Occipital lobe (tissue), 3 donors: ENCODE measurements at places on chromosomes 6 and 20.

DNA sequence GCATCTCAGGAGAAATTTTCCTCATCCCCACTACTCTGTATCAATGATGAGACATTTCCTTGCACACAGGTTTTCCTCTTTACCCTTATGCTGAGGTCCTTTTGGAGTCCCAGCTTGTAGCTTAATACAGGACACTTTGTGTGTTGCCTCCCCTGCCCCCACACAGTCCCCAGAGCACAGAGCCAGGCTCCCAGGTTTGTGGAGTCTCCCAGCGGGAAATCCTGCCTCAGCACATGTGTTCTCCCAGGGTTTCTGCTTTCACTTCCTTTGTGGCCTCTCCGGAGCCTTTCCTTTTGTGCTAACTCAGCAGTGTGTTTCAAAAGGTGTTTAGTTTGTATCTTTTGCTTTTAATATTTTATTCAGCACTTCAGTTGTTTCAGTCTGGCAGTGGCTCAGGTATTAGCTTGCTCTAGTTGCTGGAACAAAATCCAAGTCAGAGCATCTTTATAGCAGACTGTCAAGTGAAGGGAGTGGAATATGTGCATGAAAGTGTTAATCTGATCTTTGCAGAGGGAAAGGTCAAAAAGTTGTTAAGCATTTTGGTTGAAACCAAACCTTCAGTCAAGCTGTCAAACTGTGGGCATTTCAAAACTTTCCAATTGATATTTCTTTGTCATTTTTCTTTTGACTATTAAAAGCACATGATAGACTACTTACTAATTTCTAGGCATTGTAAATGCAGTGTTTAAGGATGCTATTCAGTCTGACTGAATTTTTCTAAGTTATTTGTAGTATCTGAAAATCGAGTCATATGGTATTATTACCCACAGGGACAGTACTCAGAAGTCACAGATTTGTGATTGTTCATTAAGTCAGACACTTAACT, 8.6 kb downstream of the SNX9 start:
- no peak for DNase-seq

GRCh38 chr6:6002005-6002847, 4.5 kb downstream of the NRN1 start:
- DNase-seq = no peak

GRCh38 chr6:84403545-84403944, 176.1 kb upstream of the CEP162 start:
- no peak for DNase-seq

GRCh38 chr6:155117785-155118184, 122.7 kb downstream of the TIAM2 start:
- DNase-seq = no peak

DNA sequence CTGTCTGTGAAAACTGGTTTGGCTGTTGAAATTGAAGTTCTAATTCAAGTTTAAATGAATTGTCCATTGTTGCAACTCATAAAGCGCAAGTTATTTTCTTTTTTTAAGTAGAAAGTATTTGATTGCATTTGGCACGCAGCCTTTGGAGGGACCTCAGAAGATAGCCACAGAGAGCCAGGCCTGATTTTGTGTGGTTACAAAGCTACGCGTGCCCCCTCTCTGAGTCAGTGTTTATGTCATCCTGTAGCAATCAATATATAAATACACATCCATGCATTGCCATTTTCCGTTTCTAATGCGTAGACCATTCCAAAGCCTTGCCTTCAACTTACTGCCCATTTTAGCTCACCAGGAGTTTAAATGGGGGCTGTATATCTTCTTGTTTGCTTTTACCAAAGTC, 173.2 kb downstream of the TMEM242 start:
- DNase-seq = no peak

DNA sequence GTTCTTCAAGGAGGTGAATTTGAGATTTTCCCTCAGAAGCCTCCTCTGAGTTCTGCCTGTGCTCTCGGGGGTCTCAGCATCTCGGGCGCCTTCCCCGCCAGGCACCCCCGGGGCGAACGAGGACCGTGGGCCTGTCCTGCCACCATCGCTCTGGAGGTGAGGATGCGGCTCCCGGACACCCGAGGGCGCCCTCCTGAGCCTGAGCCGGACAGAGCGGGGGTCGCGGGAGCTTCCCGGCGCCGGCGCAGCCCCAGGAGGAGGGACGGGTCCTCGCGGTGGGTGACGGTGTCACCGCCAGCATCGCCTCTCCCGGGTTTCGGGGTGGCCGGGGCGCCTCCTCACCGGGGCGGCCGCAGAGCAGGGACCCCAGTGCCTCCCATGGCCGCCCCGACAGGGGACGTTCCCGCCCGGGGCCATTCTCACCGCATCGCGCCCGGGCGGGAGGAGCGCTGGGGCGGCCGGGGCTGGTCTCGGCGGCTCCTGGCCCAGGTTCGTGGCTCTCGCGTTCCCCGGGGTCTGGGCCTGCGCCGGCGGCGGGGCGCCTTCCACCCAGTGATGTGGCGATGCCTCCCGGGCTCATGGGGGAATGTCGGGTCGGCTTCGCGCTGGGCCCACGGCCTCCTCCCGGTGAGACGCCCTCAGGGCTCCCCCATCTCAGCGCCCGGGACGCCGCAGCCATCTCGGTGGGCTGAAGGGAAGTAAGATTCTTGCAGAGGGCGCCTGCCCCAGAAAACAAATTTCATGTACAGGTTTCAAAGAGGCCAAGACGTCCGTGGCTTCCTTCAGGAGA, 210.5 kb downstream of the ERMARD start:
- no peak for DNase-seq

GRCh38 chr20:47137231-47137870, 219.1 kb downstream of the ZMYND8 start:
- DNase-seq = no peak

DNA sequence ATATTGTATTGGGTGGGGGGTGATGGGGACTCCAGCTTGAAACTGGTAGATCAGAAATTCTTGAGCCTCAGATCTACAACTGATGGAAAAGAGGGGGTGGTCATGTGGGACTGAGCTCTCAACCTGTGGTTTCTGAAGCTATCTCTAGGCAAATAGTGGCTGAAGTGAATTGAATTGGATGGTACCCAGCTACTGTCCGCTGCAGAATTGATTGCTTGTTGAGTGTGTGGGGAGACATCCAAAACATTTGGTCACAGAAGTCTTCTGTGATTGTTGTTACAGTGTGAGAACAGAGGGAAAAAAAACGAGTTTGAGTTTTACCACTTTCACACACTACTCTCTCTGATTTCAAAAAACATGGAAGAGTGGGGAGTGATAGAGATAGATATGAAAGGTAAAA, 14.8 kb downstream of the CDS2 start:
- DNase-seq = no peak

DNA sequence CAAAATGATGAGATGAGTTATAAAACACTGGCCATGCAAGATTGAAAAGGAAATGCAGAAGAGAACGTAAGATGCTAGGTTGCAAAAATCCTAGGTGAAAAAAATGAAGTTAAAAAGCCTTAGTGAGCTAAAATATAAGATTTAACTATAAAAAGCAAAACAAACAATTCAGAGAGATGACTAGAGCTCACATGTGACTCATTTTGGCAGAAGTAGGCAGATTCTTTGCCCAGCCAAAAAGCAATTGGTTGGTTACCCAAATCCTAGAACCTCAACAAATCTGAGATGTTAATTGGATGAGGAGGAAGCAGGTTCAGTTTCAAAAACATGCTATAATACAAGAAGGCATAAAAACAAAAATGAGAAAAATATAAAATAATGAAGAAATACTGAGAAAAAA, 249.1 kb downstream of the OGFRL1 start:
- DNase-seq = no peak

DNA sequence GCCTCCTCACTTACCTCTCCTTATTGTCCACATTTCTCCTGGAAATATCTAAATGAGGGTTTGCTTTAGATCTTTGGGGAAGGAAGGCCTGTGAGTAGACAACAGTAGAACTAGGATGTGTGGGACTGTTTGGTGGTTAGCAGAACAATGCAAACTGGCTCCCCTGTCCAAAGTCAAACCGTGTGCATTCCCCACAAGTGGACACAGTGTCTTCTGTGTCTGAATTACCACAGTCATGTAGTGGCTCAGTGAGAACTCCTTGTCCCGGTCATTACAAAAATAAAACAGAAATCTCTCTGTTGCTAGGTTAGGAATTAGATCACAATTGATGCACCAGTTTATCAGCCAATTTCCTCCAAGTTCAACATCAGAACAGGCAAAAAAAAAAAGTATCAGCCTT, 455 bp upstream of the ADGRF4 start:
- no peak for DNase-seq

- no peak for DNase-seq
Observed at GRCh38 chr20:19121463-19121862, 91.0 kb upstream of the SLC24A3 start.

- DNase-seq = no peak
Observed at GRCh38 chr6:25344827-25345226, 65.7 kb downstream of the CARMIL1 start.

GRCh38 chr20:18259730-18260129, 28.6 kb upstream of the ZNF133 start:
- DNase-seq = no peak

GRCh38 chr6:114558153-114558552, 215.3 kb upstream of the HS3ST5 start:
- no peak for DNase-seq

DNA sequence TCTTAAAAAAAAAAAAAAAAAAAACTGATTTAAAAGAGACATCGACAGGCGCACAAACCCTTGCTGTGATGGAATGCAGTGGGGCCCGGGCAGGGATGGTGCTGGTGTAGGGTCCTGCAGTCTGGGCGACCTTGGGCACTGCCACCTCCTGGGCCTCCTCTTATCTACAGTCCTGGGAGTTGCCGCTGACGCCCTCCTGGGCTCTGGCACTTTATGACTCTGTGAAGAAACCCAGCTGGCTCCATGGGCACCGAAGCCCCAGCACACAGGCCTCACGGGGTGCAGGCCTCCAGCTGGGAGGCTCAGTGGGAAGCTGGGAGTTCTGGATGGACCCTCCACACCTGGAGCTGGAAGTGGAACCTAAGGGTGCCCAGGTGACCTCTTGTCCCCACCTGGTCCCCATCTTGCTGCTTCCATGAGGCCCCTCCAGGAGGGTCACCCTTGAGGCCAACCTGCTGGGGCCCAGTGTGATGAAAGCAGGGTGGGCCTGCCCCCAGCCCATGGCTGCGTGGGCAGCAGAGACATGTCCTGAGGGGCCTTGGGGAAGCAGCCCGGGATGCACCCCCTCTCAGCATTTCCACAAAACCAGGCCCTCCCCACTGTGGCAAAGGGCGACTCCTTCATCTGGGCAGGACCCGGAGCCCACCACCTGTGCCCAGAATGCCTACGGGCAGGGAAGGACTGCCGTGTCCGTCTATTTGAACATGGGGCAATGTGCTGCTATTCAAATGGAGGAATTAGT, 104.9 kb downstream of the ASXL1 start:
- no peak for DNase-seq

DNA sequence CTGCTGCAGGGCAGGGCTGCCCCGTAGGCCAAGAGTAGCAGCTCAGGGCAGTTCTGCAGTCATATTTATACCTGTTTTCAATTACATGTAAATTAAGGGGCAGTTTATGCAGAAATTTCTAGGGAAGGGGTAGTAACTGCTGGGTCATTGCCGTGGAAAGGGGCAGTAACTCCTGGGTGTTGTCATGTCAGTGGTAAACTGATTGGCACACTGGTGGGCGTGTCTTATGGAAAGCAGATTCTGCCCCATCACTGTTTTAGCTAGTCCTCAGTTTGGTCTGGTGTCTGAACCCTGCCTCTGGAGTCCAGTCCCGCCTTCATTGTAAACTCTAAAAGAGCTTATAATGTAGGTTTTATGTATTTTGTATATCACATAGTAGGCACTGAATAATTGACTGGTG, 22.1 kb downstream of the MAP3K4 start:
- DNase-seq = no peak

DNA sequence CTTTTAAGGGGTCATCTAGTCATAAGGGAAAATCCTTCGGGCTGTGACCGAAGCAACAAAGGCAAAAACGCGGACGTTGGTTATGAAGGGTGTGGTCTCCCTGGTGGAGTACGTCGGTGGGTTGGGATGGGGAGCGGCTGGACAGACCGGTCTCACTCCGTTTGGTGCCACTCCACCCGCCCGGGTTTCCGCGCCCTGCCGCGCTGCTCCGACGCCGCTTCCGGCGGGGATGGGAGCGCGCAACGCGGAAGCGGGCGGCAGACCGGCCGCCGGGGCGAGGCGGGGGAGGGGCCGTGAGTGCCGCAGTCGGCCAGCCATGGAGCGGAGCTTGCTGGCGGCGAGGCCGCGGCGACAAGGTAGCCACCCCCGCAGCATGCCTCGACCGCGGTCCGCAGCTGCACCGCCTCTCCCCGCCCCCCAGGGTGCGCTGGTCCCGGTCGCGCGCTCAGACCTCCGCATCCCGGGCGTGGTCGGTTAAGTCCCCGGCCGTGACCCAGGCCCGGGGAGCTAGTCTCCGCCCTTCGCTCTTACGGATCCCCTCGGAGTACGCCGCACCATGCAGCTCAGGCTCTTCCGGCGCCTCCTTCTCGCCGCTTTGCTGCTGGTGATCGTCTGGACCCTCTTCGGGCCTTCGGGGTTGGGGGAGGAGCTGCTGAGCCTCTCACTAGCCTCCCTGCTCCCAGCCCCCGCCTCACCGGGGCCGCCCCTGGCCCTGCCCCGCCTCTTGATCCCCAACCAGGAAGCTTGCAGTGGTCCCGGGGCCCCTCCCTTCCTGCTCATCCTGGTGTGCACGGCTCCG, at the start of gene B3GALT4:
TSS of gene B3GALT4 (plus strand) at position 260 of the 799 bp plus-strand sequence. CDS start at position 557, 297 bp downstream.
- DNase-seq = peak; percentile 62

- no peak for DNase-seq
Observed at GRCh38 chr6:36615018-36615761, 21.0 kb downstream of the SRSF3 start.

GRCh38 chr6:136252441-136252840, 2.3 kb upstream of the MTFR2 start:
- no peak for DNase-seq

GRCh38 chr6:141809901-141810300, 322.8 kb upstream of the GJE1 start:
- no peak for DNase-seq

DNA sequence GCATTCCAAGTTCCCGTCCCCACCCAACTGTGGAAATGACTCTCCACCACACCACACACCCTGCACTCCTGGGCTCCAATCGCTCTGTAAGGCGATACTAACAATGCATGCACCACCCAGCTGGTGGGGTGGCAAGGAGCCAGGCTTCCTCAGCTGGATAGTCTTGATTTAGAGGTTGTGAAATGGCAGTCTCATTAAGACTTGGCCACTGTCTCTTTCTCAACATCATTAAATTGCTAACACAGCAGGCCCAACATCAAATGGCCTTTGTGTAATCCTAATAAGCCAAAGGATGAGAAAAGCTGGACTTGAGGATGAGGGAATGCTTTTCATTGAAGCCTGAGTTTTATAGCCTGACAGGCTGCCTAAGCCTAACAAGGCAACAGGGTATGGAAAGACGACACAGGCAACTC, 223.7 kb downstream of the GMDS start:
- peak; percentile 1 for DNase-seq

GRCh38 chr20:21391185-21391971, 5.9 kb downstream of the NKX2-4 start:
- no peak for DNase-seq

- no peak for DNase-seq
Observed at GRCh38 chr6:24824142-24824938, 25.6 kb upstream of the ARMH2 start.

GRCh38 chr20:17835934-17836300, 132.7 kb downstream of the SNX5 start:
- no peak for DNase-seq
